ENCODE measurements at places on chromosomes 2 and 18.
A peak's percentile ranks its signal among the peaks of the same experiment; 100 is the strongest.

GRCh38 chr2:235270956-235271355 lies 222.9 kb upstream of the AGAP1 start:
- DNase-seq = peak; percentile 82

- no peak for DNase-seq
These were observed 41.5 kb downstream of the RNF144A start for GRCh38 chr2:6958616-6959235.

- DNase-seq = no peak
These were observed 54.4 kb downstream of the TMEFF2 start for GRCh38 chr2:192140236-192140839.

DNA sequence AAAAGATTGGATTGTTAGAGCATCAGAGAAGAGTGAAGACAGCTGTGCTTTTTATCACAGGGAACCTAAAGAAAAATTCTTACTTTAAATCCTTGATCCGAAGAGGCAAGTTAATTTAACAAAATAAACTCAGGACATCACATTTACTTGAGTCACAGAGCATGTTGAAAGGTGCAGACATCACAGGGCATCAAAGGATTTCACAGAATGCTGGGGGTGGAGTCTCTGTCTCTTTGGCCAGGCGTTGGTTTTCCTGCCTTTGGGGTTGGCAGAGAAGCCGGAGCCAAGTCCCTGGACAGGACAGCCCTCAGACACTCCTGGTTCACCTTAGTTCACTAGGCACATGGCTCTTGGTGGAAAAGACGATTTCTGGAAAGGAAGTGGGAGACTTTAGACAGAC lies 56.3 kb downstream of the SH3RF3 start:
- DNase-seq = no peak

- no peak for DNase-seq
These were observed 123.8 kb upstream of the PKDCC start for GRCh38 chr2:41924024-41924423.

DNA sequence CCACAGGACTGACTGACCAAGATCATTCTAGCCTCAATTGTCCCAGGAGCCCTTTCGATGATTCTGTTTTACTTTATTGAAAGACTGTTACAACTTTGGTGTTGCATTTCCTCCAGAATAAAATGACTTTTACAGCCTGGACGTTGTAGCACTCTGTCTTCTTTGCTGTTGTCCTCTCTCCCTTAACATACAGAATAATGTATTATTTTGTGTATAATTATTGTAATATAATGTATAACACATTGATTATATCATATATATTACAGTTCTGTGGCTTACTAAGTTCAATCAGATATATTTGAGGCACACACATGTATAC lies 380 bp upstream of the FANCL start:
- DNase-seq = no peak

DNA sequence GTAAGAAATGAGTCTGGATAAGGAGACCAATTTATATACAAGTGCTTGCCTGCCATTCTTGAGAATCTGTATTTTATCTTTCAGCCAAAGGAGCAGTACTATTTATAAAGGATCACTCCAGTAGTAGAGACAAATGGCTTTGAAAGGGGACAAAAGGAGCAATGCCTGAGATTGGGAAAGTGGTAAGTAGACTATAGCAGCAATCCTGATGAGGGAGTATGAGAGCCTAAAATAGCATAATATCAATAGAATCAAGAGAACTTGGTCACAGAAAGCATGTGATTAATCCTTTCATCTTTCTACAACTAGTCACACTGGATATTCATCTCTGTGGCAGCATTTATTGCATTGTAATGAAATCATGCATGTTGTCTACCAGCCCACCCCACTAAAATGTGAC lies 20.2 kb downstream of the NRXN1 start:
- DNase-seq = no peak

Measured in activated CD4-positive, alpha-beta T cell treated with anti-CD3 and anti-CD28 coated beads for 36 hours (primary cell).